Kasumi-1 (cell line): ENCODE measurements at places on chromosomes 13 and 19.

DNA sequence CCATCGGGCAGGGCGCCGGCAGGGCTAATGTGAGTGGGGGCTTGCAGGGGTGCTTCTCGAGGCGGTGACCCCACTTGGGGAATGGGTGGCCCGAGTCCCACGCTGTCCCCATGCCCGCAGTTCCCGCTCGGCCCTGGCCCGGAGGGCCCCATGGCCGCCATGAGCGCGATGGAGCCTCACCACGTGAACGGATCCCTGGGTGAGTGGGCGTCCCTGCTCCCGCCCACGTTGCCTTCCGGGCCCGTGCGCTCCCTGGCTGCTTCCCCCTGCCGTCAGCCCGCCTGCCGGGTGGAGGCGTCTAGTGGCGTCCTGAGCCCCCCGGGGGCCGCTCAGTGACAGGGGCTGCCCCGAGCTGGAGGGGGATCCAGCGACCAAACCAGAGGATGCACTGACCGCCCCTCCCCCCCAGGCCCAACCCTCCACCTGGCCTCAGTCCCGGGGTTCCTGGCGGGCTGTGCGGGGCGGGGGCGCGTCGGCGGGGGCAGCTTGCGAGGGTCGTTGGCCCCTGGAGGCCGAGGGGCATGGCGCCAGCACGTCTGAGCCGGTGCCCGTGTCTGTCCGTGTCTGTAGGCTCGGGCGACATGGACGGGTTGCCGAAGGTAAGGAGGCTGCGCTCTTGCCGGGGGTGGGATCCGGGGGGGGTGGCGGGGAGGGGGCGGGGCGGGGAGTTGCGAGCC is 4.8 kb downstream of the ISYNA1 start:
- no peak for DNase-seq

DNA sequence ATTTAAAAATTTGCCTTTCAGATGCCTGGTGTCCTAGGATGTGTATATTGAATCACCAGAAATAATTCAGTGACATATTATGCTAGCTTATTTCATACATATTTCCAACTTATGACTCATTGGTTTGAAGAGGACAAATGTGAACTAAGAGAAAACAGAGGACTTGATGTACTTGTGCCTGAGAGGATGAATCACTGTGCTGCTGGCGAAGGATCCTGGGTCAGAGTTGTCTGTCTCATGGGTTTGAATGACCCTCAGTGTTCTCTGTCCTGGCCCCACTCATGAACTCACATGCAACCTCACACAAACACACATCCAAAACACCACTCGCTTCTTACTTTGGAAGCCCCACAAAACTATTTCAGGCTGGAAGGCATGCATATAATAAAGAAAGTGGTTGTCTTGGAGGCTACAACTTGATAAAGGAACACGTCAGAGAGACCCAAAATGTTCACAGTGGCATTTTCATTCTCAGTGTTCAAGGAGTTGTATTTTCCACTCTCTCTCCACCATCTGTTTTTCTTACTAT is 129.0 kb upstream of the SPRY2 start:
- peak; percentile 27 for DNase-seq

- no peak for DNase-seq
Measured at GRCh38 chr13:103062079-103062478, 4.1 kb downstream of the SLC10A2 start.

DNA sequence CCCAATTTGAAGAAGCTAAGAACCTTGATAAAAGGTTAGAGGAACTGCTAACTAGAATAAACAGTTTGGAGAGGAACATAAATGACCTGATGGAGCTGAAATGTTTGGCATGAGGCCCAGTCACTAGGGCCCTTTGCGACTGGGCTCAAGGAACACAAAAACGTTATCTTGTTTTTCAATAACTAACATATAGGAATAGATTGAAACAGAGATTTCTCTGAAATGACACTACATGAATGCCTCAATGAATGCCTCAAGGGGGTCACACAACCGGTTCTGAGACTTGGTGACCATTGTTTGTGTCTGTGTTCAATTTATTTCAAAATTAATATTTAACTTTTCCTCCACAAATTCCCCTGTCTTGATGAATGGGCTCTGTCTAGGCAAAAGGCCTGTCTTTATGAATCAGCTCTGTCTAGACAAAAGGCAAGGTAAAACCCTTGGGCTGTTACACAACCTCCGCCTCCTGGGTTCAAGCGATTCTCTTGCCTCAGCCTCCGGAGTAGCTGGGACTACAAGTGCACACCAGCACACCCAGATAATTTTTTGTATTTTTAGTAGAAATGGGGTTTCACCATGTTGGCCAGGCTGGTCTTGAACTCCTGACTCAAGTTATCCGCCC is 932 bp upstream of the ZNF486 start:
- DNase-seq, result no peak

GRCh38 chr19:8371011-8371804 is 7.3 kb downstream of the ANGPTL4 start:
- DNase-seq, result peak; percentile 48

- DNase-seq, result peak; percentile 6
Measured at GRCh38 chr19:54871696-54872095, 2.3 kb upstream of the FCAR start.

- DNase-seq, result no peak
Measured at GRCh38 chr19:8243146-8243545, 34.0 kb downstream of the CERS4 start.

GRCh38 chr19:27652796-27653195 is 1560.2 kb downstream of the UQCRFS1 start:
- DNase-seq, result no peak

- no peak for DNase-seq
Measured at GRCh38 chr13:31794452-31794851, 55.1 kb downstream of the RXFP2 start.

DNA sequence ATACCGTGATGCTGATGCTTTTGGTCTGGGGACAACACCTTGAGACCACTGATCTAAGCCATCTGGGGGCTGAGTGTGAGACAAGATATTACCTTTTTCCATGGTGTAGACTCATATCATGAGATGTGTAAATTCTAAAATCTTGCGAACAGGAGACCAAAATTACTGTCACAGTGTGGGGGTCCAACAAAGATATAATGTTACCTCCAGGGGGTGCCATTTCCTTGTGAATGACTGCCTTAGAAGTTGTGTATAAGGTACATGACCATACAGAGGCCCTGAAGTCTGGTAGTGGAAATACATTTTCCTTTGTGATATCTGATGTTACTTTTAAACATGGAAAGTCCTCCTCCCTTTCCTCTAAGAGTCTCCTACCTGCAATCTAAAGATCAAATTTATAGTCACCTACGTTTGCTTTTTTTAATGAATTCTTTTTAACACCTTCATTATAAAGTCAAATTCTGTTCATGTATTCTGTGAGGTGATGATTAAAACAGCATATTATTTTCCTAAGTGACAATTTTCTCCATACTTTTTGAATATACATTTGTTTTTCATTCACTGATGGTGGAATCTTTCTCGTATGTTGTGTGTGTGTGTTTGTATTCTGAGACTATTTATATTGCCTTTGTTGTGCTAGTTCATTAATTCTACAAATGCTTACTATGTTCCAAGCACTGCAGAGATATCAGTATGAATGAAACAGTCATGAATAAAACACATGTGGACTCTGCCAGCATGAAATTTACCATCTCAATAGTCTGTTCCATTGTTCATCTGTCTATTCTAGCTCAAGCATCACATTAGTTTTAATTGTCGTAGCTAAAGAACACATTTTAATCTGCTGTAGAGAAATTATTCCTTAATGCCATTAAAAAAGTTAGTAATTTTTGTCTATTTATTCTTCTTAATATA is 113.7 kb downstream of the RFC3 start:
- DNase-seq, result peak; percentile 8
